Effector memory CD8-positive, alpha-beta T cell (primary cell): ENCODE measurements at places on chromosomes 2 and 18.

DNA sequence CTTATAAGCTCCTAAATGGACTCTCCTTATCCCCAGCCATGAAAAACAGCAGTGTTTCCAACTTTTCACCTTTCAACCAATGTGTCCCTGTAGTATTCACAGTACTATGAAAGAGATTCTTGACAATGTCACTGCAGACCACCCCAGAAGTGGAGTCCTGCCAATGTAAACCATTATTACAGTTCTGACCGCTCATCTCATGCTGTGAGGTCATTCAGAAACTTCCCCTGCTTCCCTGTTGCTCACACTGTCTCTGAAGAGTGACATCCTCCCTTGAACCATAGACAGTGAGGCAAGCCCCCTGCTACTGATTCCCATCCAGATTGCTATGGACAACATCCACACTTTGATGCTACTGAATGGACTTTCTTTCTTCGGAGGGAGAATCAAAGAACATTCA is 1523.7 kb upstream of the ACVR2A start:
- no peak for DNase-seq

DNA sequence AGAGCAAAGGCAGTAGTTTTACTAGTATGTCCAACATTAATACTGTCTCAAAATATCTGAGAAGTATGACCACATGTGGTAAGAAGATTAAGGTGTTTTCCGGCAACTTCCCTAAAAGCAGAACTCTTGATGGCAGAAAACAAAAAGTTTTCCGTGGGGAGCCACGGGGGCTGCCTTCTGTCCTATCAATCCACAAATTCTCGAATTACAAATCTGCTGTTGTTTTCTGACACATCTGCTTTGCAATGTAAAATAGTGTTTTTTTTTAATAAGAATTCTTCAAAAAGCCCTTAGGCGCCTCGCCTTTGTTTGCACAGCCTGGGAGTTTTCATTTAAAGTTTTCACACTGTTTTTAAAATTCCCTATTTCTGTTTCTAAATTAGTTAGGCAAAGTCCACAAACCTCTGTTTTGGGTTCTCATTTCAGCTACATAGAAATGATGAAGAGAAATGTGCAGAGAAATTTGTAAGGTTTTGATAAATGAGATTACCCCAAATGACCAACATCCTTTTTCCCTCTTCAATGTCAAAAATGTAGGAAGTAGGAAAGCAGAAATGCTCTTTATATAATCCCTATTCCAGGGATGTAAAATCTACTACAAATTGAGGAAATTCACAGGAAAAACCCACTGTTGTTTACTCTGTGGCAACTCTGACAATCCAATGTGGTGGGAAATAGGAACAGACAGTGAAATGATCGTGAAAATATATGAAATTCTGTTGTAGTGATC is 385.8 kb downstream of the ZEB2 start:
- DNase-seq, result no peak

DNA sequence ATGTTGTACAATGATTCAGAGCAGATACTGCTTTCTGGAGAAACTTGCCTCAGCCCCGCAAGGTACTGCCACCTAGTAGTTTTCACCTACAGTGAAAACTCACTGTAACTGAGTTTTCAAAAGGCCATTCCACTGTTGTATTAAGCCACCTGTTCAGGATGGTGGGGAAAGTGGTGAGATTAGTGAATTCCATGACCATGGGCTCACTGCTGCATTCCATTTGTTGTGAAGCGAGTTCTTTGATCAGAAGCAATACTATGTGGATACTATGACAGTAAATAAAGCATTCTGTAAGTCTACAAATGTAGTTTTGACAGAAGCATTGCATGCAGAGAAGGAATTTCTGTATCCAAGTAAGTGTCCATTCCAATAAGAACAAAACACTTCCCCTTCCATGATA is 113.6 kb downstream of the LAMA3 start:
- DNase-seq, result no peak

DNA sequence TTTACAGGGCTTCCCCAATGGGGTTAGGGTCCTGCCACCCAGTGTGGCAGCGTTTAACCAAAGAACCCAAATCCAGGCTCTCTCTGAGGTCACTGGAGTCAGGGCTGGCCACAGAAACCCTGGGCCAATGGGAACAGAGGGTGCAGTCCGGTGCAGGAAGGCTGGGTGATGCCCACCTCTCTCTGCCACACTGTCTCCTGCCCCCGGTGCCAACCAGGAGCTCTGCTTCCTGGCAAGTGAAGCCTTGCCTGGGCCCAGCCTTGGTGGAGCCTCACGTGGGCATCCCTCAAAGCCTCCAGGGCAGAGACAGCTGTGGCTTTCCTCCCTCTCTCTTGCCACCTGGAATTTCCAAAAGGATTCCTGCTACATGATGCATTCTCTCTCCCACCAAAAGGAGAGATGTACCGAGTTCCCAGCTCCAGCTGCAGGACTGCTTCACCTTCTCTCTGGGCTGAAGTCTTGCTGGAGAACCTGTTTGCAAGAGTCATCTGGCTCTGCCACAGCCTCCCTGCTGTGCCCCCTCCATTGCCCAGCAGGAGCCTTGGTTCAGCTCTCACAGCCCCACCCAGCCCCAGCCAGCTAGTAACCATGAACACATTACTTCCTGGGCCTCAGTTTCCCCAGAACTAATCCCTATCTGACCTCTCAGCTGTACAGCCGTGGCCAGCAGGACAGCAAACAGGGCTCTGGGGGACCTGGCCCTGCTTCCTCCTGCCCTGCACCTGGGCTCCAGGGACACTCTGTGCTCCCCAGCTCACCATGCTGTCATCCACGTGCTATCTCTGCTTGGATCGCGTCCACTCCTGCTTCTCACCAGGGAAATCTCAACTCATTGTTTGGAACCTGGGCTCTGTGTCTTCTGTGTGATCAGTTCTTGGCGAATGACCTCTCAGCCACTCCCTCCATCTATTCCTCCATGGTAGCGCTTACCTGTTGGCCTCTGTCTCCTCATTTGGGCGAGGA is 43.4 kb downstream of the KCNF1 start:
- DNase-seq, result no peak
